ENCODE measurements at places on chromosomes 3 and 15. TPM values are rescaled to one million over a fixed set of nuclear protein-coding genes. Genes with fewer than 3 reads are reported as not detected.

Gene ABI3BP
- total RNA-seq, result 46.7 TPM

Gene DHFR2
- 3.6 TPM for total RNA-seq

Gene HRG
- not detected for total RNA-seq

Gene STRIT1
- total RNA-seq, result not detected

Gene SLC22A13
- not detected for total RNA-seq

Gene RPL15
- total RNA-seq, result 1,311 TPM

DNA sequence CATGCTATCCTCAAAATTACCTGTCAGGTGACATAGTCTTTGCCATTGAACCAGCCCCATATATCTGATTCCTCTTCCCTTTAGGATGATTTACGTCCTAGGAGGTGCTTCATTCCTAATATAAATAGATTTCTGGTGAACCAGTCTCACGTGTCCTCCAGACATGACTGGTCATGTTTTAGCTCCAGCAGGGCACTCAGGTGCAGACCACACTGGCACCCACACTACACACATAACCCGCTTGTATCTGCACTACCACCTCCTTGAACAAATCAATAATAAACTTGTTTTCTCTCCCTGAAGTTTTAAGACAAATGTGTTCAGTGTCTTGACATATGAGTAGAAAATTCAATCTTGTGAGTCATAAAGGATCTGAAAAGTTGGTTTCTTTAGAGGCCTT lies 155.5 kb downstream of the GOLIM4 start:
- no peaks in the 10 kb centered on the region for H3K36me3 ChIP-seq
- no peak for DNase-seq
- H3K27me3 ChIP-seq, result no peaks in the 10 kb centered on the region

DNA sequence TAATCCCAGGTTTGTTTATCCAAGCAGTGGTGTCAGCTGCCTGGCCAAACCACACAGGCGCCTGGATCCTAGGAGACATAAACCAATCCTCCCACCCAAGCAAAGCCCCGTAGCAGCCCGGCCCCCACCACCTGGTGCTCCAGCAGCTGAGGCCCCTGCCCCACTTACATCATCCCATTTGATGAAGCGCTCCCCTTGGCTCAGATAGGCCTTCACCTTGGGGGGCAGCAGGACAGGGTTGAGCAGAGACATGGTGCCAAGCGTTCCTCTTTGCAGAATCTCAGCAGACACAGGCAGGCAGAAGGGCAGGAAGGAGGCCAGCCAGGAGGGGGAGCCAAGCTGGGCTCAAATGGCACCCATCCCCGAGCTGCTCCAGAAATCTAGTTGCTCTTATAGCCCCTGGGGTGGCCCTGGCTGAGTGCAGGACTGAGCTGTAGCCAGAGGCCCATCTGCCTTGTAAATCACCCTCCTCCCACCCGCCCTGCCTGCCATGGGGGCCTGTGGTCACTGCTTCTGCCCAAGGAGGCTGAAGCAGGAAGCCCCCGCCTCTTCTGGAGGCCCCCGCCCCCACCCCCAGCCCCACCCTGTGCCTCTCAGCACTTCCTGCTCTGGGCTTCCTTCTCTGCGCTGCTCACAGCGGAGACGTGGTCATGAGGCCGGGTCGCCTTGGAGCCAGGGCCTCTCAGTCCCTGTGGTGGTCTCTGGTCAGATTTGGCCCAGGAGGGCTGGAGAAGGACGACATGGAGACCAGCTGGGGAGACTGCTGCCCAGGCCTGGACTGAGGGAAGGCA lies at the start of gene PLCB2:
Gene PLCB2 (minus strand): TSS at position 515 of the 791 bp plus-strand sequence. CDS start 263 bp downstream, at position 252.
- DNase-seq, result no peak
- no peaks in the 10 kb centered on the region for H3K36me3 ChIP-seq
- no peak within 1 kb of the TSS for H3K27ac ChIP-seq
- no peak within 1 kb of the TSS for H3K4me3 ChIP-seq

- H3K4me3 ChIP-seq, result no peak overlapping the region
- no peaks in the 10 kb centered on the region for H3K36me3 ChIP-seq
These were observed 314.8 kb downstream of the BCHE start for GRCh38 chr3:165522386-165522785.

- no peaks in the 10 kb centered on the region for H3K36me3 ChIP-seq
- H3K27ac ChIP-seq, result peak overlapping the region; percentile 18
- DNase-seq, result no peak
- H3K27me3 ChIP-seq, result no peaks in the 10 kb centered on the region
- H3K4me3 ChIP-seq, result no peak overlapping the region
- H3K4me1 ChIP-seq, result no peaks in the 10 kb centered on the region
These were observed 30.1 kb downstream of the FGD5 start for GRCh38 chr3:14848906-14849305.

GRCh38 chr3:46694520-46694919 lies 1.0 kb upstream of the ALS2CL start:
- no peaks in the 10 kb centered on the region for H3K27me3 ChIP-seq
- no peak for DNase-seq
- H3K27ac ChIP-seq, result peak overlapping the region; percentile 88
- H3K4me1 ChIP-seq, result peaks cover 81% of the 10 kb centered on the region

DNA sequence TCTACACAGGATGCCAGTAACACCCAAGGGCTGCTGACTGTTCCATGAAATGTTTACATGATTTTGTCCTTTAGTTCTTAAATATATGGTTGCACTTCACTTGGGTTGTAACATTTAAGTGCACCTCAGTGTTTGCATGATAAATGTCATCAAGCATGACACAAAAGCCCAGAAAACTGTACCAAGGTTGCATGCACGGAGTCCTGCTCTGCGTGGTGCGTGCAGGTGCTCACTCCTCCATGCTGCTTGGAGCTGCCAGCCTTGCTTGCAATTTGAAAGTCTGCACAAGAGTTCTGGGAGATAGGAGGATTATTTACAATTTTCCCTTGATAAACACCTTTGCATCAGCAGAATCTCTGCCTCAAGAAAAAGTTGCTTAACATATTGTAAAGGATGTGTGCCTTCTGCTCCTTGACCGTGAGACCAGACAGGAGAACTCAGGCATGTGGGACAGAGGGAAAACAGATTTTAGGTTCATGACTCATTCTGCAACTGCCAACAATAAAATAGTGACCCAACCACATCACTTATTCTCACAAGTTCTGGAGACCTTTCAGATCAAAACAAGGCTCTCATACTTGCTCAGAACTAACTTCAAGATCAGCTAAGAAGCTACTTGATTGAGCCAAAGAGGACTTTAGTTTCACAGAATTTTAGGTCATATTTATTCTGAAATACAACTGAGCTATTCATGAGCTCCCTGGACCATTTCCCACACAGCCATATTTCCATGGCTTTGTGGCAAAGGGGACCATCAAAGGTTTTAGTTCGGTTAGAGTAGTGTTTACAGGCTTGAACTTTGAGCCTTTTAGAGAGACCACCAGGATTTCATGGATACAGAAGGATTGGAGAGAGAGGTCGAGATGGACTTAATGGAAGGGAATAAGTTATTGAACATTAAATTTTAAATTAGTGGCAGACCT lies 128.4 kb upstream of the ZBED2 start:
- no peak overlapping the region for H3K27ac ChIP-seq
- no peak for DNase-seq

DNA sequence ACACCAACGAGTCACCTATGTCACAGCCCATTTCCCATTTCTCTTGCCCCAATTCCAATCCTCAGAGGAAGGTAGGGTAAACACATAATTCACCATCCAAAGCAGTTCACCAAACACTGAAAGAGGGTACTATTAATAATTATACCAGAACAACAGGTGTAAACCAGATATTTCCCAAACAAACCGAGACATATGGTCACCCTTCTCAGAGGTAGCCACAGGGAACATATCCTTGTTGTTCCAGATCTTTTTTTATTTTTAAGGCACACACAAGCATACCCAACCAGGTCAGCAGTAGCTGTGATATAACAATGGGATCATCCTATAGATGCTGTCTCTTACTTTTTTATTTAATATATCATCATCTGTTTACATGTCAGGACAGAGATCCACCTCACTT lies 24.7 kb downstream of the MAGI1 start:
- H3K4me3 ChIP-seq, result no peak overlapping the region
- H3K36me3 ChIP-seq, result no peaks in the 10 kb centered on the region
- peaks cover 32% of the 10 kb centered on the region for H3K4me1 ChIP-seq

DNA sequence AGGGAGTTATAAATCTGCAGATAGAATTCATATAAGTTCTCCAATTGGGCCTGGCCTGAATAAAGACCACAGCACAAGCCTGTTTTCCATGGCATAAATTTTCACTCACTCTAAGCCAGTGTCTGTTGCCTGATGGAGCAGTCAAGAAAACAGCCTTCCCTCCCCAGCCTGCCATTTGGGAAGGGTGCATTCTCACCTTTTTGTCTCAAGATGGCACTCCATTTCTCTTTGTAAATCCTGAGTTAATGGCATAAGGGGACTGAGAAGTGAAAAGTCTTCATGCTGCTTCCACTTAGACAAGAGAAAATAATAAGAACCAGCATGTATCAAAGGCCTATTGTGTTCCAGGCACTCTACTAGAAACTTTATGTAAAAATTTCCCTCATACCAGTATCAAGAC lies 115.6 kb upstream of the MANF start:
- H3K27me3 ChIP-seq, result no peaks in the 10 kb centered on the region
- H3K4me3 ChIP-seq, result no peak overlapping the region
- H3K4me1 ChIP-seq, result no peaks in the 10 kb centered on the region
- DNase-seq, result no peak
- H3K36me3 ChIP-seq, result no peaks in the 10 kb centered on the region

All from right atrium auricular region (tissue), 2 donors.